A375 (cell line): ENCODE measurements at places on chromosomes 11 and 22. TPM values are rescaled to one million over a fixed set of nuclear protein-coding genes. Genes with fewer than 3 reads are reported as not detected.

The PDE3B gene
- 0.74 and 0.98 TPM in 2 replicates for total RNA-seq

The PIH1D2 gene
- total RNA-seq, result 1.7 and 2.1 TPM in 2 replicates

The VSIG2 gene
- total RNA-seq, result not detected in 2 replicates

The CCDC188 gene
- 3.2 and 3.3 TPM in 2 replicates for total RNA-seq

The TRPC6 gene
- not detected in 2 replicates for total RNA-seq

The SPTBN2 gene
- total RNA-seq, result 96.9 and 143 TPM in 2 replicates

The AQP11 gene
- total RNA-seq, result 1.2 and 1.5 TPM in 2 replicates

The NRXN2 gene
- total RNA-seq, result 0.24 and 0.26 TPM in 2 replicates

The PLAAT2 gene
- not detected in 2 replicates for total RNA-seq

The MIAT gene
- total RNA-seq, result 0.30 and 0.34 TPM in 2 replicates

The MEI1 gene
- total RNA-seq, result 0.11 TPM in 1 of 2 replicates, not detected in the other

The APOL6 gene
- total RNA-seq, result 10.8 and 11.3 TPM in 2 replicates

The BUD13 gene
- 25.4 and 30.2 TPM in 2 replicates for total RNA-seq

The OR5B21 gene
- not detected in 2 replicates for total RNA-seq

The QSER1 gene
- 19.5 and 20.0 TPM in 2 replicates for total RNA-seq

The OR52I2 gene
- total RNA-seq, result not detected in 2 replicates

The OPCML gene
- not detected in 2 replicates for total RNA-seq

The PIWIL4 gene
- not detected in 2 replicates for total RNA-seq
